Heart right ventricle (tissue), 16 donors: ENCODE measurements at places on chromosomes 6 and 20.

GRCh38 chr6:130029163-130029562 lies 10.8 kb downstream of the L3MBTL3 start:
- no peaks in the 10 kb centered on the region for H3K36me3 ChIP-seq
- no peaks in the 10 kb centered on the region for H3K4me1 ChIP-seq
- no peak overlapping the region for H3K4me3 ChIP-seq
- no peaks in the 10 kb centered on the region for H3K27me3 ChIP-seq

DNA sequence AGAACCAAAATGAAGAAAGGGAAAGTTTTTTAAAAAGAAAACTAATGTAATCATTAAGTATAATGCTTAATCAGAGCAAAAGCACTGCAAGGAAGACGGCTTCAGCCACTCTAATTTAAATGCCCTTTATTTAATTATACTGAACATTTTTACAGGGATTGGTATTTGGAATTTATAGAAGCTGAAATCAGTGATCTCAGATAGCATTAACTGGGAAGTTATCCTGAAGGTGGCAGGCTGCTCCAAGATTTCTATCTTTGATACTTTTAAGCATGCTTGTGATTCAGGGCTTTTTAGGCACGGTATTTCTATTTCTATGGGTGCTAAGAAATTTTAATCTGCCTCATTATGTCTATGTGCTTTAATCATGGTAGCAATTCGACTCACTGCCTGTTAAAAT lies 1.3 kb upstream of the NDUFAF4 start:
- H3K4me3 ChIP-seq, result peak overlapping the region; percentile 84
- DNase-seq, result peak; percentile 23
- peaks cover 25% of the 10 kb centered on the region for H3K36me3 ChIP-seq
- H3K4me1 ChIP-seq, result peaks cover 40% of the 10 kb centered on the region

- peaks cover 33% of the 10 kb centered on the region for H3K4me1 ChIP-seq
- DNase-seq, result no peak
- H3K36me3 ChIP-seq, result no peaks in the 10 kb centered on the region
- no peaks in the 10 kb centered on the region for H3K27me3 ChIP-seq
- no peak overlapping the region for H3K4me3 ChIP-seq
- H3K27ac ChIP-seq, result no peak overlapping the region
Observed at GRCh38 chr6:46376562-46377061, 114.6 kb downstream of the RCAN2 start.

GRCh38 chr6:4608361-4609115 lies 167.7 kb upstream of the CDYL start:
- no peak overlapping the region for H3K27ac ChIP-seq
- H3K27me3 ChIP-seq, result no peaks in the 10 kb centered on the region
- H3K4me1 ChIP-seq, result peaks cover 41% of the 10 kb centered on the region
- no peak overlapping the region for H3K4me3 ChIP-seq

DNA sequence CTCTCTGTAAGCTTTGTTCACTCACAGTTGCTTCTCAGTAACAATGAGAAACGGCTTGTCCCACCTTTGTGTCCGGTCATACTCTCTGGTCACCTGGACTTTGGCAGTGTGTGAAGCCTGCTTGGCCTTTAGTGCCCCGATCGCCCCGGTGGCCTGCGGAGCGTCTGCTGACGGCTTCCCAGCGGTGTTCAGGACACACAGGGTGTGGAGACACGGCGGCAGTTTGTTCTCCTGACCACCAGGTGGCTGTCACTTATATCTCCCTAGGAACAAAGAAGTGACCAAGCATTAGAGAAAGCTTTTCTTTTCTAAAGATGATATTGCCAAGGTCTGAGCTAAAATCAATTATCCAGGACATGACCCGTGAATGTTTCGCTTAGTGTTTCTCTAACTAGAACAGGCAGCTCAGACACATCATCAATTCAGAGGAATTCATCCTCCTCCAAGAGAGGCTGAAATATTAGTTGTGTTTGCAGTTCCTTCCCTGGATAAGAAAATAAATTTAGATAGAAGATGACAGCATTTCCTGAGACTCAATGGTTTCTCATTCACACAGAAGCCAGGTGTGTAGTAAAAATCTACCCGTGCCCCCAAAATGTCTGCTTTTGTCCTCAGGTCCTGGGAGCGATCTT lies 167.4 kb upstream of the THBS2 start:
- no peaks in the 10 kb centered on the region for H3K36me3 ChIP-seq
- H3K4me1 ChIP-seq, result no peaks in the 10 kb centered on the region
- no peak overlapping the region for H3K4me3 ChIP-seq
- DNase-seq, result no peak
- no peak overlapping the region for H3K27ac ChIP-seq
- H3K27me3 ChIP-seq, result peaks cover 5% of the 10 kb centered on the region

DNA sequence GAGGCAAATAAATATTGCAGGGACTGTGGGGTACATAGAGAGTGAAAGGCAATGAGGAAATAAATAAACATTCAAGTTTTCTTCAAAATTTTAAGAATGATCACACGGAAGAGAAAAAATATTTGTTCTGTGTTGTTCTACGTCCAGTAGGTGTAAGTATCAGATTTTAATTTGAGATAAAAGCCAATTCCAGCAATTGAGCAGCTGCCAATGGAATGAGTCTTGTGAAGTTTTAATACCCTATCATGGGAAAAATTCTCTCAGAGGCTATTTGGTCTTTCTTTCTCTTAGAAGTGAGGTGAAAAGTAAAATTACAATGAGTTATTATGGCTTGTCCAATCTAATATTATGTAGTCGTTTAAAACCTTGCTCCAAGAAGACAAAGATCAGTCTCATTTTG lies 195.7 kb upstream of the CITED2 start:
- no peak overlapping the region for H3K4me3 ChIP-seq
- no peak overlapping the region for H3K27ac ChIP-seq
- H3K4me1 ChIP-seq, result no peaks in the 10 kb centered on the region
- DNase-seq, result no peak

DNA sequence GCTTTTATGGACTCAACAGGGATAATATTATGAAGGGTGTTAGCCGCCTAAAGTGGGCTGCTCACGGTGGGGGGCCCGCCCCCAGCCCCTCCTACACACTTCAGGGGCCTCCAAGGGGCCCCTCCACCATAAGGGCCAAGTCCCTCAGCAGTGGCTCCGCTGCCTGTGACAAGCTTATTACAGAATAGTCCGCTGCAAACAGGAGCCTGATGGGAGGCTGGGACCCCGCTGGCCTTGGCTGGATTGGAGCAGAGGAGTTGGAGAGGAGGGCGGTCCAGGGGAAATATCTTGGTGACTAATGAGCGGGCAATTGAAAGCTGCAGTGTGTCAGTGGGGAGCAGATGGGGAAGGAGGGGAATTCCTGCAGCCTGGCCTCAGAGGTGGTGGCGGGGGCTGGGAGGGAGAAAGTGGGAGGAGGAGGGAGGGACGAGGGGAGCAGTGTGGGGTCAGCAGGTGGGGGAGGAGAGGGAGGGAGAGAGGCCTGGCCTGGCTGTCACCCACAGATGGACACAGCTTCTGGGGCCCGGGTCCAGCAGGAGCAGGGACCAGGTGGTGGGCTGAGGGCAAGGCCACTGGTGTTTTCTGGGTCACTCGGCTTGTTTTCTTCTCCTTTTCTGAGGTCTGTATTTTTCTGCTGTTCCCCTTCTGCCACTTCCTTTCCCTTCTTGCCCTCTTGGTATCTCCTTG lies 57.6 kb upstream of the FOXP4 start:
- H3K4me1 ChIP-seq, result no peaks in the 10 kb centered on the region
- H3K27me3 ChIP-seq, result peaks cover 15% of the 10 kb centered on the region
- H3K4me3 ChIP-seq, result no peak overlapping the region

- no peak overlapping the region for H3K27ac ChIP-seq
- H3K36me3 ChIP-seq, result no peaks in the 10 kb centered on the region
- DNase-seq, result no peak
- no peaks in the 10 kb centered on the region for H3K27me3 ChIP-seq
- H3K4me3 ChIP-seq, result no peak overlapping the region
Observed at GRCh38 chr6:36809941-36810803, 29.1 kb downstream of the CPNE5 start.

DNA sequence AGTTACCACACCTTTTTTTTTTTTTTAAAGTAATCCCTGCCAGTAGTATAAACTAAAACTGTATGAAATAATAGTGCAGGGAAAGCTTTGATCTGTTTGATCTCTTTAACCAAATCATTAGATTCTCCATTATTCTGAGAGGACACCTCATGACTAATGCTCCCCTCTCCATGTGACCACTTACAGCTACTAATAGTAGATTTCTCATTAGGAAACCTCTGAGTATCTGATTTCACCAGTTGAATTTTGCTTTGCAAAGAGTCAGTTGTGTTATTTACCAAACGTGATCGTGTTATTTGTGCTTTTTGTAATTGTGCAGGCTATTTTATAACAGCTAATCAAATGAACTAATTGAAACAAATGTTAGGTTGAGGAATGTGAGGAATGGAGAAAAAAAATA lies 12.5 kb downstream of the CASP8AP2 start:
- no peaks in the 10 kb centered on the region for H3K27me3 ChIP-seq
- H3K4me3 ChIP-seq, result no peak overlapping the region
- no peak for DNase-seq
- H3K27ac ChIP-seq, result no peak overlapping the region

DNA sequence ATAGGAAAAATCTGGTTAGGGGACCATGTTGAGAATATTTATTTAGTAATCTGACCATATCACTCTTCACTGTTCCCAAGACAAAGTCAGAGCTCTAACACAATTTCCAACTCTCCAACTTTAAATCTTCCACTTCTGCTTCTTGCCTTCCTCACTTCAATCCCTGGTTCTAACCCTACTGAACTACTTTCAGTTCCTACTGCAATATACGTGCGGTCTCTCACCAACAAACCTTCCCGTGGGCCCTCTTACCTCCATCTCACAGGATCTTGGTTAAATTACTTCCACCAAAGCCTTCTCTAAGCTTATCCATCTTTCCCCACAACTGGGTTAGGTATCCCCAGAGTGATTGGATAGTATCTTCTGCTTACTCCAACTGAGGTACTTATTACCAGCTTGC lies 8.0 kb downstream of the EIF2S2 start:
- no peak overlapping the region for H3K4me3 ChIP-seq
- H3K4me1 ChIP-seq, result no peaks in the 10 kb centered on the region
- H3K27ac ChIP-seq, result no peak overlapping the region
- no peaks in the 10 kb centered on the region for H3K27me3 ChIP-seq
- DNase-seq, result no peak

DNA sequence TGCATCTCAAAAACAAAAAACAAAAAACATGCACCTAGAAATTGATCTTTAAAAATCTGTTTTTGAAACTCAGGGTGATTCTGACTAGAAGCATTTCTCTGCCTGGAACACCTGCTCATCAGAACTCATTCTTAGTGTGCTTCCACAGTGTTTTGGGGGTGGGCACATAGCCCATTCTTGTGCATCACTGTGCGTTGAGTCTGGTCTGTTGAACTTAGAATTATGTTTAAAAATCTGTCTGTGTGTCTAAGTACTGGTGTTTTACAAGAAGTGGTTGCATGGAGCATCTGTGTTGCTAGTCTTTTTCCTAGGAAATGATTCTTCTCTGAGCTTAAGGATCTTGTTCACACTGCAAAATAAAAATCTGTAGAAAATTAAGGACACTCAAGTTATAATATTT lies 264.5 kb downstream of the SOX4 start:
- H3K4me3 ChIP-seq, result no peak overlapping the region
- no peaks in the 10 kb centered on the region for H3K4me1 ChIP-seq
- no peak overlapping the region for H3K27ac ChIP-seq
- no peaks in the 10 kb centered on the region for H3K27me3 ChIP-seq
- no peak for DNase-seq
- H3K36me3 ChIP-seq, result no peaks in the 10 kb centered on the region

DNA sequence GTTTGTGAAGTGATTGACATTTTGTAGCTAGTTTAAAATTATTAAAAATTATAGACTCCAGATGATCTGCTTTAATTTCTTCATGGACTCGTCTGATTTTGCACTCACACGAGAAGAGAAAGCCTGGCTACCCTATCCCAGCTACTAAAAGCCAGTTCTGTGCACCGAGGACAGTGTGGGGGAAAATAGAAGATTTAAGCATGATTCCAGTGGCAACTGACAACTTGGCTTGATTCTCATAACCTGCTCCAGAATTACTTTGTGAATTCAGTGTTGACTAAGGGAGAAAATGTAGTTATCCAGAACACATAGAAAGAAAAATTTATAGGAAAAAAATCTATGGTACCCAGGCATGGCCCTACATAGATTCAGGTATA lies 88.7 kb downstream of the SNAP25 start:
- no peaks in the 10 kb centered on the region for H3K36me3 ChIP-seq
- no peaks in the 10 kb centered on the region for H3K27me3 ChIP-seq
- H3K4me3 ChIP-seq, result no peak overlapping the region
- no peak for DNase-seq
- peaks cover 17% of the 10 kb centered on the region for H3K4me1 ChIP-seq

DNA sequence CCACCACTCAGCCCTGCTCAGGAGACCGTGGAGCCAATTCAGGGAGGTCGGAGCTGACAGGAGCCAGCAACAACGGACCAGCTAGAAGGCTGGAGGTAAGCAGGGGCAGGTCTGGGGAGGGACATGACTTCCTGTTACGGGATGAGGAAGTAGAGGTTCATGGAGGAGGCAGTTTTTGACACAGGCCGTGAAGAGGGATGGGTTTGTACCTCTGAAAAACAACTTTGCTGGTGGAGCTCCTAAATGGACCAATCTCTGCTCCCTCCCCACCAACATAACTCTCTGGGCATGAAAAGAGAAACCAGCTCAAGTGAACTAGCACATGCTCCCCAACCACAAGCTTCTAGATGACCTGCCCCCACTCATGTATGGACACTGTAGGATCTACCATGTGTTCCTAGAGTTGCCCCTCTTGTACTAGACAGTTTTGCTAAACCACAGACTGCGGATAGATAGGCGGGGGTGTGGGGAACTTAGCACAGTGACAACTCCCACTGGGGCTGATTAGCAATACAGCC lies 31.4 kb downstream of the RALGAPA2 start:
- no peak overlapping the region for H3K4me3 ChIP-seq
- no peaks in the 10 kb centered on the region for H3K36me3 ChIP-seq
- H3K27me3 ChIP-seq, result no peaks in the 10 kb centered on the region

DNA sequence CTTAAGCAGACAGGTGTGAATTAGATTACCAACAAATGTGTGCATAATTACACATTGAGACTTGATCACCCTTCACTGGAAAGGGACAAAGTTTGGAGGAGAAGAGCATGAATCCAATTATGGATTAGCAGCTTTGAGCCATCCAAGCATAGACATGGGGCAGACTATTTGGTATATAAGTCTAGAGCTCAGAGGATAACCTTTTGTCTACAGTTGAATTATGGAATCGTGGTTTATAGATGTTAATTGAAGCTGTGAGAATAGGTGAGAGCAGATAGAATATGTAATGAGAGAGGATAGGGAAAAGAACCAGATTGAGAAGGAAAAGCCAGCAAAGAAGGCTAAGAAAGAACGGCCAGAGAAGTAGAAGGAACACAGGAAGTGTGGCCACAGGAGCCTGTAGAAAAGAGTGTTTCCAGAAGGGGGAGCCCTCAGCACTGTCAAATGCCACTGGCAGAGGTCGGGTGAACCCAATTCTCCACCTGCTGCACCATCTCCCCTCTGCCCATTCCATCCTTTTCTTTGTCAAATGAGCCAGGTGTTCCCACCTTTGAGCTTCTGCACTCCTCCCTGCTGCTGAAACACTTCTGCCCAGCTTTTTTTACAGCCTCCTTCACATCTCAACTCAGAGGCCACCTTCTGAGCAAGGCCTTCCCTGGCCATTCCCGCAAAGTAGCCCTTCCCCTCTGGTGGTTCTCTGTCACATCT lies 7.3 kb downstream of the DNTTIP1 start:
- no peak overlapping the region for H3K27ac ChIP-seq
- H3K4me1 ChIP-seq, result no peaks in the 10 kb centered on the region
- no peaks in the 10 kb centered on the region for H3K27me3 ChIP-seq
- no peak overlapping the region for H3K4me3 ChIP-seq
- DNase-seq, result peak; percentile 61
- H3K36me3 ChIP-seq, result peaks cover 72% of the 10 kb centered on the region
